MM.1S (cell line): ENCODE measurements at places on chromosomes 3 and 15.

DNA sequence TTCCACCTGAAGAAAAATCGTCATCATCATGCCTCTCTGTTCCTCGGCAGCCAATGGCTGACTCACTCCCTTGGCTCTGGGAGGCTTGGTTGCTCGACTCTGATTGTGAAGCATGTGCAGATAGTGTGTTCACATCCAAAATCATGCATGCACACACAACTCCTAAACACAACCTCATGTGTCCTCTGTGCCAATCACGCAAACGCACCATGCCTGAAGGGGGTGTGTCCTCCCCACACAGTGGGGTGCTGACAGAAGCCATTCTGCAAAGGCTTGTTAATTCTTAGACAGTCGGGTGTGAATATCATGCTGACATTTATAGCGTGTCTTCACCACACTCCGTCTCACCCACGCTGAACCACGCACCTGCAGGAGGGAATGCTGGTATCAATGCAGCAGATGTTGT, 11.4 kb upstream of the CCDC174 start:
- no peak for DNase-seq

- DNase-seq: no peak
Observed at GRCh38 chr3:124084022-124084881, 92.3 kb upstream of the ROPN1 start.

DNA sequence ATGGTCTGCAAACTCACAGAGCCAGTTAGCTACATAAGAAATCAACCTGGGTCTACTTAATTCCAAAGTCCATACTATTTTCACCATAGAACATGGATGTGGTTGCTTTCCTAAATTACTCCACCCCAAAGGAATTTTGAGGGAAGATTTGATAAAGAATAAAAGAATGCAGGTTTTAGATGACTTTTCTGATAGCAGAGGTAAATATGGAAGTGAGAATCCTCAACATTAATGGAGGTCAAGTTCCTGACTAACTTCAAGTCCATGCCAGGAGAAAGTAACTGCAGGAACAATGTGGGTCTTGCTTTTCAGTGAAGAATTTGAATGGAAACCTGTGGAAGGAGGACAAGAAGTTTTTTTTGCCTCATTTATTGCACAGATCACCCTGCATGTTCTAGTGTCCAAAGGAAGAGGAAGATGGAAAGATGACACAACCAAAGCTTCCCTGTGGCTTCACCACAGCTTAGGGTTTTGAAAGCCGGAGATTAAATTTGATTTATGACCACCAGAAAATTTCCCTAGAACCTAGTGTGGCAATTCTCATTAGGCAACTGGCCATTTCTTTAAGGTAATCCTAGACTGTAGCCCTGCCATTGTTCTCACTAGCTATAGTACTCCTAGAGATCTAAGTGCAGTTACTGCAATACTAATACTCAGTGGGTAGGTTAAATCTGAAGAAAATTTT, 429.7 kb downstream of the RAP2B start:
- no peak for DNase-seq

- DNase-seq: no peak
Observed at GRCh38 chr15:72365844-72366243, 10.0 kb downstream of the HEXA start.

DNA sequence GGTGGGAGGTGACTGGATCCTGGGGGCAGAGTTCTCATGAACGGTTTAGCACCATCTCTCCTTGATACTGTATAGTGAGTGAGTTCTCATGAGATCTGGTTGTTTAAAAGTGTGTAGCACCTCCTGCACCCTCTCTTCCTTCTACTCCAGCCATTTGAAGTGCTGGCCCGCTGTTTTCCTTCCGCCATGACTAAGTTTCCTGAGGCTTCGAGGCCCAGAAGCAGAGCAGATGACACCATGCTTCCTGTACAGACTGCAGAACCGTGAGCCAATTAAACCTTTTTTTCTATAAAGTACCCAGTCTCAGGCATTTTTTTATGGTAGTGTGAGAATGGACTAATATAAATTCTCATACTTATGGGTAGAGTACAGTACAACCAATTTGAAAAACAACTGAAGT, 123.6 kb upstream of the BHLHE40 start:
- DNase-seq: no peak

- DNase-seq: no peak
Observed at GRCh38 chr3:183775781-183776180, 49.6 kb downstream of the MAP6D1 start.

- no peak for DNase-seq
Observed at GRCh38 chr15:85541744-85542143, 161.3 kb downstream of the AKAP13 start.

DNA sequence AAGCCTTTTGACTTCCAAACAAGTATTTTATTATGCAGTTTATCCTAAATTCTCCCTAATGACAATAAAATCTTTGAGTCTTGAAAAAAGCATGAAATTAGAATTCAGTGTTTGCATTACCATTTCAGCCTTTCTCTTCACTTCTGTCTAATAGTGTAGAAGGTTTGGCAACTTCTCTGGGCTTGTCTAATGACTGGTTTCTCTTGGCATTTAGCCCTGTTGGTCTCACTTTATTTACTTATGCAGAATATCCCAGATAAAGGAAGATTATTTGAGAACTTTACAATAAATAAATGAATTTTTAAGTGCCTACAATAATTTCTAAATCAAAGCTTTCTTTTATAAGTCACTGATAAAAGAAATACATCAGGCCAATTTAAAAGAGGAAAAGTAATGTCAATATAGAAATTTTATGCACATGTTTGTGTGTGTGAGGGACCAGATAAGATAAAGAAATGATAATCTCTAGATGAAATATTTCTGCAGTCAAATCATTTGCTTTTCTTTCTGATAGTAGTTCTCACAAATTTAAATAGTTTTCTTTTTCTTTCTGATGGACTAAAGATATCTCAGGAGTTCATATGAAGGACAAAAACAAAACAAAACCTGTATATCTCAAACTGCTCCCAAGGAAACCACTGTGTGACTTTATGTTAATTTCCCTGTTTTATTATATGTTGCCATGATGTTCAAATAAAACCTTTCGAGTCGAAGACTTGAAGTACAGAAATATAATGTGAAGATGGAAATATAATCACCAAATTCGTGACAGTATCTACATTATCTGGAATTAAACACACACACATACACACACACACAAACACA, 533.1 kb upstream of the CBLB start:
- no peak for DNase-seq

DNA sequence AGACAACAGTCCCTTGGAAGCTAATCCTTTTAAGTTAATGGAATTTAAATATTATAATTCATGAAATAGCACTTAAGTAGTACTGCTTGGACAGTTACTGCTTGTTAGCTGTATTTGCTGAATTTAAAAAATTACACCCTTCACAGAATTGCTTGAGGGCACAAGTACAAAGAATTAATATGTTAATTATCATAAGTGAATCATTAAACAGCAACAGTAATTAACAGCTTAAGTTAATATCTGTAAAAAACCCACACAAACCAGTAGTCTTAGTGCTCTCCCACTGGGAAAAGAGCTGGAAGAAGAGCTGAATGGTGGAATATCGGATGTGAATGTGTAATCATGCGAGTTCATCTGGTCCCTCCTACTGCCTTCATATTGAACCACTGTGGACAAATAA, 232.0 kb downstream of the CD47 start:
- no peak for DNase-seq

GRCh38 chr3:194761384-194761783, 75.7 kb downstream of the FAM43A start:
- no peak for DNase-seq

DNA sequence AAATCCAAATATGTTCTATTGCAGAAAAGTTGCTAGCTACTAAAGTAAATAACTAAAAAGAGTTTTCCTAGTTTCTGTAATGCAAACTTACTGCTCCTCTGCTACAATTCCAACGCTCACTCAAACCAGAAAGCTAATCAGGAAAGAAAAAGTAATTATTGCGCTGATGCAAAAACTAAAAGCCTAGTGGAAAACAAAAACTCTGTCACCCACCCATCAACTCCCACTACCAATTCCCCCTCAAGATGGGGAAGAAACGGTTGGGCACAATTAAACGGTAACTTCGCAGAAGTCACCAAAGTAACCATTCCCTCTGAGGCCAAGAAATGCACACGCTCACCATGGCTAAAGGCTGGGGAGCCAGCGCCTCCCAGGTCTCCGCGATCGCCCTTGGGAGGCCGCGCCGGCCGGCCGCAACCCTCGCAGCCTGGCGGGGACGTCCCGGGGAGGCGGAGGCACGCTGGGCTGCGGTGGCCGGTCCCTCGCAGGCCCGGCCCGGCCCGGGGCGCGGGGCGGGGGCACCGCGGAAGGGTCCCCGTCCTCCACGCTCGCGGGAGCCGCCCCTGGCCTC, 684 bp downstream of the SLTM start:
- peak; percentile 16 for DNase-seq

GRCh38 chr15:58924327-58924726, 9.2 kb downstream of the SLTM start:
- no peak for DNase-seq

- DNase-seq: peak; percentile 43
Observed at GRCh38 chr15:84878504-84878903, 6.0 kb upstream of the SLC28A1 start.

- DNase-seq: no peak
Observed at GRCh38 chr3:66000506-66000905, 38.2 kb downstream of the MAGI1 start.

GRCh38 chr3:134327594-134327975, 46.7 kb downstream of the AMOTL2 start:
- DNase-seq: no peak

DNA sequence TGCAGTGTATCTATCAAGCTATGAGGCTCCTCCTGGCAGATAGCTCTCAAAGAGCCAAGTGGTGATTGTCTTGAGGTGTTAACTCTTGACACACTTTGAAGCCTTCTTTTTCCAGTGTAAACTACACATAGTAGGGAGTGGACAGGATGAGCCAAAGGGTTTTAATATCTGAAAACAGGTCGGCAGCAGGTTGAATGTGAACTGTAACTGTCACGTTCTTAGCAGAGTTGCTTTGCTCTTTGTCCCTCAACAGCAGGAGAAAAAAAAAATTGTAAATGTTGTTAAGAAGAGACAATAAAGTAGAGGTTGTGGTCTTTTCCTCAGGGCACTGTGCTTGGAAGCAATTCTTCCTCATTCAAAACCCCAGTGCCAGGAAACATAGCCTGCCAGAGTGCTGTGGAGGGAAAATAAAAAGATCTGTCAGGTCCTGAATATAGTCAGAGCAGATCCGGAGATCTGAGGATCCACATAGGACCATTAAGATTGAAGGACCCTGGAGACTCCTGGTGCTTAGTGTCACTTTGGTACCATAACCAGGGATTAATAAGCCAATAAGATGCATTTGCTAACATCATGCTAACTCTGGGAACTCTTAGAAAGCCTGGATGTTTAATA, 229.7 kb downstream of the NAALADL2 start:
- DNase-seq: no peak

- DNase-seq: peak; percentile 66
Observed at GRCh38 chr3:42088803-42089530, 2.2 kb upstream of the TRAK1 start.

- no peak for DNase-seq
Observed at GRCh38 chr15:76393614-76394013, 57.0 kb downstream of the ISL2 start.

DNA sequence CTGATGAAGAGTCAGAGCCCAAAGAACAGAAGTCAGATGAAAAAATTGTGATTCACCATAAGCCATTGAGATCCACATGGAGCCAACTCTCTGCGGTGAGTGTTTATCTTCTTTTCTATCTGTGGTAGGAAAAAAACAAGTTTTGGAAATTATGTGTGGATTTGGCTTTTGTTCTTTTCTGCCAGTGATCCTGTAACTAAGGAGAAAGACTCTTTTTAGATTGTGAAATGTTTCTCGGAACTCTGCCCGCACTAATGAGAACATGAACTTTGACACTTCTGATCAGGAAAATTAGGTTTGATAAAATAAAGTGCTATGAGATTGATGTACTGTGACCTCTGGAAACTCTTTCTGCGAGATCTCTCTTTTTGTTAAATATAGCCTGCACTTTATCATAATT, 8.4 kb downstream of the ARHGEF26 start:
- no peak for DNase-seq

GRCh38 chr3:46334741-46335478, 19.0 kb upstream of the CCR2 start:
- DNase-seq: peak; percentile 45

GRCh38 chr15:67022587-67023105, 42.8 kb upstream of the SMAD3 start:
- DNase-seq: no peak

DNA sequence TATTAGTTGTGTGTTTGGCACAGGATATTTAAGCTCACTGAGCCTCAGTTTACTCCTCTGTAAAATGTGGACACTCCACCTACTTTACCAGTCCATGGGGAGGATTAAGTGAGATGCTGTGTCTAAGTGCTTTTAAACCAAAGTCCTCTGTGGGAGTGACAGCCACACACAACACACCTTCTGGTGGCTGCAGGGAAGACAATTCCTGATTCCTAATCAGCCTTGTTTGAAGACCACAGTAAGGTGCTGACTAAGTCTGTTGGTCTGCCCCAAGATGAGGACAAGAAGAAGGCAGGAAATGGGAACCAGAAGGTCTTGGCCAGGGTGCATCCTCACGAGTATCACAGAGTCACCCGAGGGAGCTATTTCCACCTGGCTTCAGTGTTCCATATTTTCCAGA, 52.3 kb downstream of the EPHB1 start:
- DNase-seq: no peak

GRCh38 chr3:39385456-39386090, 2.4 kb downstream of the SLC25A38 start:
- no peak for DNase-seq

GRCh38 chr15:41971089-41971894, 1.1 kb downstream of the EHD4 start:
- peak; percentile 78 for DNase-seq

DNA sequence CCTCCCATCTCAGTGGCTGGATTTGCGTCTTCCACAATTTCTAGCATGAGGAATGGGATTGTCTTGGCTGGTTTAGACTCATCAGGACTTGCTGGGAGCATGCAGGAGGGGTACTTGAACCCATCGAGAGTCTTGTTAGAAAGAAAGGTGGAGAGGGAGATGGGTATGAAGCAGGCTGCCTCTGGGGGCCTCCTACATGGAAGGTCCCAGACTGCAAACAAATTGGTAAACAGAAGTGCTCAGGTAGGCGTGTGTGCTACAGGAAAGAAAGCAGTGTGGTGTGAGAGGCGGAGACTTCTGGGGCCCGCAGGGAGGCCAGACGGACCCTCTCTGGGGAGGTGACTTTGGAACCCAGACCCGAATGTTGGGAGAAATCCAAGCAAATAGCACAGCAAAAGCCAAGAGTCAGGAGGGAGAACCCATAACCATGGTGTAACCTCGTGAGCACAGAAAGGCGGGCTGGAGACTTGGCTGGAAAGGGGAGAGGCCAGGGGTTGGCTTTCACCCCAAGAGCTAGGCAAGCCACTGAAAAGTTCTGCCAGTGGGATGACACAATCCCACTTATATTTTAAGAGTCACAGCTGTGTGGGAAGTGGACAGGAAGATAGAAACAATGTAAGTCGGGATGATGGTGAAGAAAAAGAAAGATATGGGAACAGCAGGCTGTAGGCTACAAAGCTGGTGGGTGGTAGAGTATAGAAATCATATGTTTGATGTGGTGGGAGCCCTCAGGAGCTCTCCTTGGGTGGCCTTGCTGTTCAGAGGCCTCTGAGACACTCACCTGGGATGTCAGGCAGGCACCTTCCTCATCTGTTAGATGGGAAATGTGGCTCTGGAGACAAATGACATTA, 130.1 kb upstream of the PRR20G start:
- no peak for DNase-seq

GRCh38 chr15:78951841-78952238, 7.0 kb upstream of the CTSH start:
- no peak for DNase-seq
